WTC11 (cell line): ENCODE measurements at places on chromosomes 1 and 21.

- no peak for DNase-seq
Observed at GRCh38 chr1:95660736-95661135, 426.7 kb downstream of the RWDD3 start.

- DNase-seq = no peak
Observed at GRCh38 chr1:153941826-153942725, 4.4 kb downstream of the DENND4B start.

GRCh38 chr1:23995431-23995837, 15.3 kb upstream of the SRSF10 start:
- DNase-seq = no peak

- DNase-seq = no peak
Observed at GRCh38 chr1:210777914-210778313, 356.0 kb downstream of the KCNH1 start.

- no peak for DNase-seq
Observed at GRCh38 chr1:60562740-60563139, 489.2 kb upstream of the C1orf87 start.

GRCh38 chr1:97938285-97938642, 17.4 kb upstream of the DPYD start:
- DNase-seq = no peak

GRCh38 chr1:194474701-194475100, 1288.3 kb upstream of the B3GALT2 start:
- no peak for DNase-seq

- no peak for DNase-seq
Observed at GRCh38 chr1:180096584-180097325, 57.9 kb upstream of the QSOX1 start.

GRCh38 chr1:110645821-110646735, 28.7 kb downstream of the KCNA3 start:
- DNase-seq = no peak

GRCh38 chr1:8394456-8395321, 76.8 kb downstream of the SLC45A1 start:
- no peak for DNase-seq

GRCh38 chr1:116286541-116286971, 86.5 kb upstream of the ATP1A1 start:
- DNase-seq = no peak

- no peak for DNase-seq
Observed at GRCh38 chr1:21775985-21776562, 6.9 kb downstream of the USP48 start.

DNA sequence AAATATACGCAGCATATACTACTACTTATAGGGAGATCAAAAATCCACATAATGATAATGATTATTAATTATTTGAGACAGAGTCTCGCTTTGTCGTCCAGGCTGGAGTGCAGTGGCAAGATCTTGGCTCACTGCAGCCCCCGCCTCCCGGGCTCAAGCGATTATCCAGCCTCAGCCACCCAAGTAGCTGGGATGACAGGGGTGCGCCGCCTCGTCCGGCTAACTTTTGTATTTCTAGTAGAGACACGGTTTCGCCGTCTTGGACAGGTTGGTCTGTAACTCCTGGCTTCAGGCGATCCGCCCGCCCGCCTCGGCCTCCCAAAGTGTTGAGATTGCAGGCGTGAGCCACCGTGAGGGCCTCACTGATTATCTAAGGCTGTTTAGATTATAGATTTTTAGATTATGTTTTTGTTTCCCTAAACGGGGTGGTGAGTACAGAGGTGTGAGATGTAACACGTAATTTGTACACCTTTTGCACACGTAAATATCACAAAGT, 548 bp upstream of the SLC25A33 start:
- no peak for DNase-seq

- no peak for DNase-seq
Observed at GRCh38 chr1:152024223-152024622, 12.6 kb downstream of the S100A11 start.

GRCh38 chr1:212109728-212110127, 74.2 kb downstream of the DTL start:
- no peak for DNase-seq

GRCh38 chr1:238606896-238607295, 716.2 kb upstream of the ZP4 start:
- no peak for DNase-seq

DNA sequence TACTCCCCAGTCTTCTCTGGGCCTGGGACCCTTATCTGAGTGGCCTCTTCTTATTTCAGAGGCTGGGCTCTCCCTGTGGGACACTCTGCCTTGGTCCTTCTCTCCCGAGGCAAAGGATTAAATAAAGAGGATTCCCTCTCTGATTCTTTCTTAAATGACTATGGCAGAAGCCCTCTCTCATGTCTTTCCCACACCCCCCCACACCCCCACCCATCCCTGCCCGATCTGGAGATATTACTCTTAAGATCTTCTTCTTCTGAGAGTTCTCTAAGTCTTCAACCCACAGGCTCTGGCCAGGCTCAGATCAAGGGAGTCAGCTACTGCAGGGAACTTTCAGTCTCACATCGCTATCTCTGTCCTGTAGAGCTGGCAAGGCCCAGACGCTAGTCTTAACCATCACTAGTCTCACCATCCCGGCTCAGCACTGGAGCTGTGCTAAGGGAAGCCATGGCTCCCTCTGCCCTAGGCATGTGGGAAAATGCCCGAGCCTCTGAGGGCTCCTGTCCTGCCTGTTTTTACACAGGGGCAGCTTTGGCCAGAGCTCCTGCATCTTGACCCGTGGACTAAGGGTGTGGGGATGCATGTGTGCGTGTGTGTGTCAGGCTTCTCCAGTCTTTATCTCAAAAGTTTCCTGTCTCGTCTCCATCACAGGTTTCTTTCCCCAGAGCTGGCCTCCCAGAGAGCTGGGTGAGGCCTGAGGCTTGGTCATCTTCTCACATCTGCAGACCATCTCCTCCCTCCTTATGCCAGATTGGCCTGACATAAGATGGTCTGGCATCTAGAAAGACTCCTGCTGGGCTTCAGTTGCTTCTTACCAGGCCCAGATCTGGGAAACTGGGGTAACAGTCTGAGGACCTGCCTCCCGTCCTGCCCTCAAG, 36.7 kb downstream of the LGR6 start:
- no peak for DNase-seq

GRCh38 chr1:62417351-62417999, 19.4 kb upstream of the USP1 start:
- DNase-seq = no peak
